SJSA1 (cell line): ENCODE measurements at places on chromosomes 6 and 20. TPM values are rescaled to one million over a fixed set of nuclear protein-coding genes. Genes with fewer than 3 reads are reported as not detected.

Gene KCNK5
- not detected in 2 replicates for total RNA-seq

GRCh38 chr6:16414205-16414604 is 175.8 kb downstream of the GMPR start:
- peaks cover 11% of the 10 kb centered on the region for H3K4me1 ChIP-seq
- H3K4me3 ChIP-seq: no peak overlapping the region
- H3K27me3 ChIP-seq: no peaks in the 10 kb centered on the region
- no peak for DNase-seq

DNA sequence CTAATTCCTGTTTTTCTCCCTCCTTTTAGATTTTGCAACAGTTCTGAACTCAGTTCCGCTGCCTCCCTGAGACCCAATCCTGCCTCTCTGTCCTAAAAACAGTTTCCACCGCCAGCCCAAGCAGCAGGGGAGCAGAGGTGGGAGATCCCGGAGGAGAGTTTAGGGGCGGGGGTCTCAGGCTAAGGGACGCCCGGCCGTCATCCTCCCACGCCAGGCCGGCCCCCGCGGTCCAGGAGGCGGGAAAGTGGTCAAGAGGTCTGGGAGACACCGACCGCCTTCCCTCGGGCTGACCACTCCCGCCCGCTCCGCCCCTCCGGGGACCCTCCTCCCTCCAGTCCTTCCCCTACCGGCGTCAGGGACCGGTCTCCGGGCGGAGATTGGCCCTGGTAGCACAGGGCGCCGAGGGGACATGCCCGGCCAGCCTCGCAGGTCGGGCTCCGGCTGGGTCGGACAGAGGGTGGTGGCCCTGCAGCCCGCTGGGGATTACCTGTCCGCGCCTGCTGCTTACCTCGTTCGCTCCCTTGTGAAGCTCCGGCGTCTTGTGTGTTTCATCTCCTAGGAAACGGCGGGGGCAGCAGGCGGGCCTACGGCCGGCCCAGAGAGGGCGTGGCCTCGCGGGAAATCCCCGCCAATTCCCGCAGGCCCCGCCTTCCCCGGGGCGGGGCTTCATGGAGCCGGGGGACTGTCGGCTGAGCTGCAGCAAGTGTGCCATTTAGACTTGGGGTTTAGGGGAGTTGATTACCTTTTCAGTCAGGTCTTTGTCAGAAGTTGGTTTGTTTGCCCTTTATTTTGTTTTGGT is at the start of gene MAK:
Gene MAK, minus strand, starts transcription at position 545 of the 799 bp plus-strand sequence. CDS start 7,891 bp downstream, outside the sequence.
- H3K4me1 ChIP-seq: peaks cover 8% of the 10 kb centered on the region; the same call in 1 of the 2 replicates
- H3K36me3 ChIP-seq: no peaks in the 10 kb centered on the region
- no peak within 1 kb of the TSS; the same call in 1 of the 2 replicates for H3K27ac ChIP-seq
- peak within 1 kb of the TSS; percentile 40 for H3K4me3 ChIP-seq

DNA sequence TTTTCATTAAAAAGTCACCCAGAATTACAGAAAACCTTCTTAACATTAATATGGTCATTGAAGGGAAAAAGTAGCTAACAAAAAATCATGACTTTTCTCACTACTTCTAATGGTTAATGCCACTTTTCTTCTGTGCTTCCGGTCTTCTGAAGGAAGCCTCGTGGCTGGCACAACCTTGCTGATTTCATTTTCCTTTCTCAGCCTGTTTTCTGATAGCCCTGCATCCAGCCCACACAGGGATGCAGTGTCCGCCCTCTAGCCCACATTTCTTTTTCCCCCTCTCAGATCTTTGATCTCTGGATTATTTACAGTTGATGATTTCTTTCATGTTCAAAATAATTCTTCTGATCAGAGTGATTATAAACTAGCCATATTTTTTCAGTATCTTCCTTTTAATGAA is 655.4 kb upstream of the EPHA7 start:
- no peak overlapping the region for H3K27ac ChIP-seq
- DNase-seq: no peak
- H3K4me3 ChIP-seq: no peak overlapping the region
- H3K4me1 ChIP-seq: no peaks in the 10 kb centered on the region
- H3K27me3 ChIP-seq: no peaks in the 10 kb centered on the region
- H3K36me3 ChIP-seq: no peaks in the 10 kb centered on the region

DNA sequence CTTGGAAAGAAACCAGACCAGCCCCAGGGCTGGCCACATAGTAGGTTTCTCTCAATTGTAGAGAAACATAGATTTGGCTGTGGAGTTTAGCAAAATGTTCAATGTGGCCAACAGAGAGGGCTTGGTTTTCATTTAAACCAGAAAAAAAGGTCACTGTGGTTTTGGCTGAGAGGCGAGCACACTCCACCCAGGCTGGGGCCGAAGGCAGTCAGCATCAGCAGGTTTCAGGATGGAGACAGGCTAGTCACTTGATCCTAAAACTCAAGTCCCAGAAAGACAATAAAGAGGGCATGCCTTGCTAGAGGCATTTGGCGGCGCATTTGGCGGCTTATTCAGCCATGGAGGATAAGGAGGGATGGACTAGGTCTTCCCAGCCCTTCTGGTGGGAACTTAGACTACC is 73.1 kb downstream of the PRND start:
- DNase-seq: no peak
- H3K36me3 ChIP-seq: no peaks in the 10 kb centered on the region
- no peaks in the 10 kb centered on the region for H3K4me1 ChIP-seq
- no peak overlapping the region for H3K4me3 ChIP-seq
- no peaks in the 10 kb centered on the region for H3K27me3 ChIP-seq
